ENCODE measurements at places on chromosomes 11 and 22. TPM values are rescaled to one million over a fixed set of nuclear protein-coding genes. Genes with fewer than 3 reads are reported as not detected.

GGT5 gene
- 7.2 TPM for total RNA-seq

HTR3A gene
- total RNA-seq, result not detected

OR4S2 gene
- not detected for total RNA-seq

BARX2 gene
- not detected for total RNA-seq

KLHL35 gene
- 4.6 TPM for total RNA-seq

DUSP8 gene
- total RNA-seq, result 8.4 TPM

Data from mesangial cell (primary cell).